Hematopoietic multipotent progenitor cell treated with erythropoietin and hydrocortisone succinate and interleukin-3 and kit ligand, for 15 days (in vitro differentiated cells): ENCODE measurements at places on chromosomes 12 and 14.

DNA sequence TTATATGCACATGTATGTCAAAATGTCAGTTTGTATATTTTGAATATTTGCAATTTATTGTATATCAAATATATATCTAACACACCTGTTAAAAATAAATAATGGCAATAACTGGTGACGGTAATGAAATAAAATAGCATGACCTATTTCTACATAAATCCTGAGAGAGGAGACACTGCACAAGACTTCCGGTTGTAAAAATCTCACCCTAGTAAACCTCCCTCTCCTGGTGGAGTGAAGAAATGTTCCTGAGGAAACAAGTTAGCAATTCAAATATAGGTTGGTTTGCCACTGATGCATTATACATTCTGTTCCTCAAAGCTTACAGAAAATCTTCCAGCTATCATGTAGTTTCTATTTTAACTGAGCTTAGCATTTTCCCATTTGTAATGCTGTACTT is 166.1 kb upstream of the SYT10 start:
- DNase-seq: no peak

- peak; percentile 50 for DNase-seq
Observed at GRCh38 chr12:3202734-3203446, 125.7 kb downstream of the TSPAN9 start.

DNA sequence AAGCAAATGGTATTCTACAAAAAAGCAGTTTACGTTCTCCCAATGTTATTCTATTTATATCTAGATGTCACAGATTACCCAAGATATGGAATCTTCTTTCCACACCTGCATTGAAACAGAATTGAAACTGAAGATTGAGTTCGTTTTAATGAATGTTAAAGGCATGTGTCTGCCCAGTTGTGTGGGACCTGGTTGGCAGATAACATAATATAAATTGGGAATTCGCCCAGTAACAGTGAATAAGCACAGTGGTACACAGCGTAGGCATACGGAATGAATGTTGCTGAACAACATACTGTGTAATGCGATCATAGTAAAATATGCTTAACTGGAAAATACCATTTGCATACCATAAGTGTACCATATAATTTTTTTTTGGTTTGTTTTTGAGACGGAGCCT is 4.3 kb downstream of the KHNYN start:
- peak; percentile 91 for DNase-seq

GRCh38 chr12:6871052-6871957 is 1.8 kb downstream of the SPSB2 start:
- DNase-seq: peak; percentile 60

DNA sequence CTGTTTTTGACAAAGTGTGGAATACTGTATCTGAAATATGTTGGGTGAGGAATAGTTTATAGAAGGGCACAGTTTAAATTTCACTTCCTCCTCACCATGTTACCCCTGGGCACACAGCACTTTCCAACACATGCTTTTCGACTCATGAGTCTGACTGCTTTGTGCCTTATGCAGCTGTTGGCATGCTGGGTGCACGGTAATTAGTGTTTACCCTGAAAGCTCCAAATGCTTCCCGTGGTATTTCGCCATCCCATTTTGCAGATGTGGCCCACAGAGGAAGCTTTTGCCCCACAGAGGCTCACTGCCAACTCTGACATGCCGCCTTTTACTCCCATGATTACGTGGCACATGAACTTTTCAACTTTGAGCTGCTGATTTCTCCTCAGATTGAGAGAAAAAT is 168.6 kb downstream of the PRKCH start:
- DNase-seq: no peak

DNA sequence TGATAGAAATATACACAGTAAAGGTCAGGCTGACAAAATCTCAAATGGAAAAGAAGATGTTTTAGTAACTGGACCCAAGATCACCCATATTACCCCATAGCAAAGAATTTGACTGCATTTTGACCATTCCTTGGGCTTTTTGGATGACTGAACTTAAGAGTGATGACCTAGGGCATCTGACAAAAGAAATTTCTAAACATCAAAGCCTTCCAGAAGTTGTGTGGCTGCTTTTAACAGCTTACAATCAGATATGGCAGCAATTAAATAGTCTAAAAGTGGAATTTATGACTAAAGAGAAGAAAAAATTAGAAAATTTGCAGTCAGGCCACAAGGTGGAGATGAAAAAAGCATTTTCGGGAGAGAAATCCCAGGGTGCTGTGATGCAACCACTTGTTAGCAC is 563.0 kb downstream of the RERGL start:
- no peak for DNase-seq

- DNase-seq: no peak
Observed at GRCh38 chr12:107511292-107511691, 174.3 kb upstream of the PWP1 start.

- no peak for DNase-seq
Observed at GRCh38 chr14:59374048-59374447, 91.1 kb downstream of the GPR135 start.

DNA sequence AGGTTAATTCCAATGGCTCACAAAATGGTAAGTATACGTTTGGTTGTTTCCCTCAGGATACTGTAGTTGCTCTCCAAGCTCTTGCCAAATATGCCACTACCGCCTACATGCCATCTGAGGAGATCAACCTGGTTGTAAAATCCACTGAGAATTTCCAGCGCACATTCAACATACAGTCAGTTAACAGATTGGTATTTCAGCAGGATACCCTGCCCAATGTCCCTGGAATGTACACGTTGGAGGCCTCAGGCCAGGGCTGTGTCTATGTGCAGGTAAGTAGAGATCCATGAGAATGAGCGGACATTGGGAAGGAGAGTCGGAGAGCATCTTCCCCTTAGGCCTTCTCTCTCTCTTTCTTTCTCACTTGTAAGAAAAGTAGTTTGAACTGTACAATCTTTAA is 45.4 kb downstream of the A2ML1 start:
- DNase-seq: no peak

DNA sequence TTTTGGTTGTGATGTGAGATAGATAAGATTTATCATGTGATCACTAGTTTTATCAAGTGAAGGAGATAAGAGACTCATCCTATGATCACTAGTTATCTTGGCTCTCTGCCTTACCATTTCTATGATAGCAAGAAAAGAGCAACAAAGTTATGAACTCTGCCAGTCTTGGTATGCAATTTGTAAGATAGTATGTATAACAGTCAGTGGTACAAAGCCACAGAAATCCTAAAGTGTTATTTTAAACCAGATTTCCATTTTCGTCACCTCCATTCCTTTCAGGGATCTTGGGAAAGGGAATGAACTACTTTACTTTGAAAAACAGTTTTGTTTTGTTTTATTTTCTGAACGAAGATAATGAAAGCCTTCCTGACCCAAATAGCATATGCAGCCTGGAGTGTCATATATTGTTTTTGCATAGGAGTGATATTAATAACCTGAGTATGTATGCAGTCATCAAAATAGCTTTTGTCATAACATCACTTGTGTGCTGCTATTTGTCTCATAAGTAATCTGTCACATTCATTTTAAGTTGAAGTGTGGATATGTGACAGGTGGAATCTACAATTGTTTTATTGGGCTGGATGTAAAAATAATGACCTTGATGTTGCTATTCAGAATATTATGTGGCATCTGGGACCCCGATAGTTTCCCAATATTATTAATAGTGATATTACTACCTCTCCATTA is 35.0 kb downstream of the FLRT2 start:
- DNase-seq: no peak

- DNase-seq: no peak
Observed at GRCh38 chr14:100981809-100982208, 78.3 kb upstream of the RTL1 start.

DNA sequence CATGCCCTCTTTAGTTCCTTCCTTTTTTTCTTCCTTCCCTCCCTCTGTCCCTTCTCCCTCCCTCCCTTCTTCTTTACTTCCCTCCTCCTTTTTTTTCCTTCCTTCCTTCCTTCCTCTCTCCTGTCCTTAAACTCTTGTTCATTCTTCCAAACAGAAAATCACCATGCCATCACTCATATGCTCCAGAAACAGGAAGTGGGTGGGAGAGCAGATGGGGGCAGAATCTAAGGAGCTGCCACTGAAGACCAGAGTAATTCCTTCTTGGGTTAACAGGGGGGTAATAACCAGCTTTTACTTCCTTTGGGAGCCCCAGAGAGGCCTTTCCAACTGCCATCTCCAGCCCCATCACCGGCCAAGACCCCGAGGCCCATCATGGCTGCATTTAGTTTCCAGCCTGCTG is 51.2 kb downstream of the SVOP start:
- no peak for DNase-seq
